Fibroblast of skin of right biceps (primary cell): ENCODE measurements at places on chromosomes 7 and 10.
A peak's percentile ranks its signal among the peaks of the same experiment; 100 is the strongest.

DNA sequence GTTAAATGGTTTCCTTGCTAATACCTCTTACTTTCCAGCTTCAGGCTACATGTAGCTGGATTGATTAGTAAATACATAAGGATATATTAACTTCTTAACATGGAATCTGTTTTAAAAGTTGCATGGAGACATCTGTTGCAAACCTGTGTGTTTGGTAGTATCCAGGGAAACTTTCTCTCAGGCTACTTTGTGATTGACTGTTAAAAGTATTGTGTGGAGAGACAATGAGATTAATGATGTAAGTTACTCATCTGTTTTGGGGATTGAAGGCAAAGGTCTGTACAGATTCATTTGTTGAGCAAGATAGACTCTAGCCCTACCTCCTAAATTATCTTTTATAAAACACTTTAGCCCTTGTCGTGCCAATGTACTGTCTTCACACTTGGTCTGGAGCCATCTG lies 6.6 kb downstream of the CREB5 start:
- DNase-seq: no peak

DNA sequence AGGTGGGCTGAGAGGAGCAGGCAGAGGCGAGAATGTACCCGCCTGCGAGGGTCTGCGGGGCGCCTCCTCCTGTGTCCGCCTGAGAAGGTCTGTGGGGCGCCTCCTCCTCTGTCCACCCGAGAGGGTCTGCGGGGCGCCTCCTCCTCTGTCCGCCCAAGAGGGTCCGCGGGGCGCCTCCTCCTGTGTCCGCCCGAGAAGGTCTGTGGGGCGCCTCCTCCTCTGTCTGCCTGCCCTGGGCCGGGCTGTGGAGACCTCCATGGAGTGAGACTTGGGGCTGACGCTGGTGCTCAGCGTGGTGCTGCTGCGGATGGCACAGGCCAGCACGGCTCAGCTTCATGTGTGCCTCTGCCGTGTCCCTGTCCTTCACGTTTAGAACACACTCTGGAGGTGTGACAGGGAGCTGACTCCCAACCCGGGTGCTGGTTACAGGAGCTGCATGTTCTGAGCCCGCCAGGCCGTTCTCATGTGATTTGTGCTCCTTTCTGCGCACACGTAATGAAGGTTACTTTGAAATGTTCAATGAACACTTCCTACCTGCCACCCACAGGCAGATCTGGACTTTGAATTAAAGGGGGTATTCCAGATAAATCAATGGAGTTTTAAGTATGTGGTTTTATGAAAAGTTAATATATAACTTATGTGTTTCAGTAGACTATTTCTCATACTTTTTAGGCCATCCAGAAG lies 20.5 kb upstream of the GET4 start:
- no peak for DNase-seq

- DNase-seq: no peak
Measured at GRCh38 chr10:100340948-100341847, 5.8 kb upstream of the SCD start.

DNA sequence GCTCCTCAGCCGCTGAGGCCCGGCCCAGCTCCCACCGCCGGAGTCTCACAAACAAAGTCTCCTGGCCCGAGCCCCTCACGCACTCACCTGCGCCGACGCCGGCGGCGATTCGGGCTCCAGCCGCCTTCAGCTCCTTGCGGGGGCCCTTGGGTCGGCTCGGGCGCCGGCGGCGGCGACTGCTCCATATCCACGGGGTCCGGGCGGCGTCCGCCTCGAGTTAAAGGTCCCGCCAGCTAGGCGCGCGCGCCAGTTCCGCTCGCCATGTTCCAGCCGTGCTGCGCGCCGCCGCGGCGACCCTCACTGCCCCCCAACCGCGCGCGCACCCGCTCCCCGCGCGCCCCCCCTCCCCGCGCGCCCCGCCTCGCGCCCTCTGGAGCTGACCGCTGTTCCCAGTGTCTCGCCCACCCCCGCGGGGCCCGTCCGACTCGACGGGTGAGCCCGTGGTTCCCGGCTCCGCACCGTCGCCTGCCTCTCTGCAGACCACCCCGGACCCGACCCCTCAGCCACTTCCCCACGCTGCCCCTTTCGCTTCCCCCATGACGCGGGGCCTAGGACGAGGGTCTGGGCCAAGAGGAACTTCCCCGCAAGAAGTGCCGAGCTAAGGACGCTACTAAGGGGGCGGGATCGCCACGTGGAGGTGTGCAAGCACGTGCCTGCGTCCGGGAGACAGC lies 396.1 kb downstream of the ZNF33B start:
- DNase-seq: no peak

- no peak for DNase-seq
Measured at GRCh38 chr10:38159004-38159403, 64.9 kb downstream of the ZNF37A start.

DNA sequence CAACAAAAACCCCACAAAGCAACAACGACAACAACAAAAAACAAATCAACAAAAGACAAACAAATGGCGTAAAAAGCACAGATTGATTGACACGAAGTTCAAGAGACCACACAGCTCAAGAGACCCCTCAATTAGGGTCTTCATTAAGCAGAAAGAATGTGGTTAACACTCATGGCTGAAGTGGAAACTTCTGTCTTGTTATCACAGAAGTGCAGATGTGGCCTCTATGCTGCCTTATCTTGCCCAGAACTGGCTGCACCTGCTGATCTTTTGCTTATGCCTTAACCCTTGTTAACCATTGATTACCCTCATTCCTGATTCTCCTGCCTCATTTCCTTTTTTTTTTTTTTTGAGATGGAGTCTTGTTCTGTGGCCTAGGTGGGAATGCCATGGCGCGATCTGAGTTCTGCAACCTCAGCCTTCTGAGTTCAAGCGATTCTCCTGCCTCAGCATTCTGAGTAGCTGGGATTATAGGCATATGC lies 3.5 kb upstream of the DAGLB start:
- DNase-seq: no peak

DNA sequence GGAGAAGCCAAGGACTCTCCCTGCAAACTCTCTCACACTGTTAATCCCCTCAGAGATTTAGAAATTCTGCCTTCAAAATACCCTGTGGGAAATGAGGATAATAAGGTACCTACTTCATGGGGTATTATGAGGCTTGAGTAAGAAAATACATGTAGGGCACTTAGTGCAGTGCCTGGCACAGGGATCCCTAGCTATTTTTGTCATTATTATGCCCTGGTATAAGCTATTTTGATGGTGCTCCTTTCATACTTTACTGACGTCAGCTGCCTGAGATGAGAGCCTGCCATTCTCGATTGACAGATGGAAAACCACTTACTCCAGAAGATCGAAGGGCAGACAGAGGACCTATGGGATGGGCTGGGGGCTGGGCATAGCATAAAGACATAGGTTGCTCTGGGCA lies 30.1 kb downstream of the MKX start:
- DNase-seq: no peak

DNA sequence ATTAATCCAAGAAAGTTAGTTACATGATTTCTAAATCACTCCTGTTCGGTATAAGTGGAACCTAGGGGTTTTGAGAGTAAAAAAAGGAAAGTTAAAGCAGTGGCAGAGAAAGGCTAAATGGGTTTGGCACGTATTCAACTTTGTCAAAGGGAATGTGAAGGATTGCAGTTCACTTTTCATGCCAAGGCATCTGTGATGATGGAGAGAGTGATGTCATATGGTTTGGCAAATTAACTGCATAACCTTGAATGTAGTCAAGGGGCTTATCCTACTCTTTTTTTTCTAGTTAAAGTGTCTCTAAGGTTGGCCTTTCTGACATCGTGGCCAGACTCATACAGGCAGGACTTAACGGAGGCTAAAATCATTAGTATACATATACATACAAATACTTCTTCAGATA lies 277.8 kb downstream of the EXOC4 start:
- peak; percentile 82 for DNase-seq

DNA sequence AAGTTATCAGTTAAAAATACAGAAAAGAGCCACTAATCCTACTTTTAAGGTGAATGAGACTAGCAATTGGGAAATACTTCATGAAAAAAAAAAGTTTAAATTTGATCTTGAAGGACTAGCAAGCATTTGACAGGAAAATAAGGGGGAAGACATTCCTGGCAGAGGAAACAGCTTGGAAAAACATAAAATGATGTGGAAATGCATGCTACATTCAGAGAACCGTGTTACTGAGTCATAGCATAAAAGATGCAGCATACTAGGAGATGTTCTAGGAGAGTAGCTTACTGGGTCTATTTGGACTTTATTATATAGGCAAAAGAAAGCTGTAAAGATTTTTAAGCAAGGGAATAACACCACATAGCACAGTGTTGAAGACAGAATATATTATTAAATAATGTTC lies 108.6 kb upstream of the COL1A2 start:
- peak; percentile 51 for DNase-seq

DNA sequence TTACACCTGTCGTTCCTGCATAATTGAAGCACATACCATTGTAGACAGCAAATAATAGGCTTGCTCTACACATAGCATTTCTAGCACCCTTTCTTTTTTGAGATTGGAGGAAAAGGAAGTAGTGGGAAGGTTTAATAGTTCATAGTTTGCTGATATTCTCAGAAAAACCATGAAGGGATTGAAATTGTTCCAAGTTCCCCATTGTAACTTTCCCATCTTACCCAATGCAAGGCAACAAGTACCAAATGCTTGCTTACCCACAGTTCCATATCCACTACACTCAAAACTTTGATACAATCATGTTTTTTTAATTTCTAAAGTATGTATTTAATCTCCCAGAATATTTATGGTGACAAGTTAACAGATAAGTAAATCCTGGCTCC lies 13.8 kb downstream of the CYP3A5 start:
- no peak for DNase-seq

DNA sequence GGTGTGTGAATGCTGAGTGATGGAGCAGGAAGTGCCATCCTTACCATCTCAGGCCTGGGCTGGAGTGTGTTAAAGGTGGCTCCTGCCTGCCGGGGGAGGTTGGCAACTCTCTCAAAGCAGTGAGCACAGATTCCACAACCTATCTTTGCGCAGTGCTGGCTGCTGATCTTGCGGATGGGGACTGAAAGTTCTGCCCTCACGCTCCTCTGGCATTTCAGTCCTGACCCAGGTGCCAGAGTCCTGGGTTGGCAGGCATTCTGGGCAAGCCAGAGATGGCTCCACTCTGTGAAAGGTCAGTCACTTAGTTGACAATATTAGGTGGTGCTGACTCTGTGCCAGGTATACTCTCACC lies 315.5 kb downstream of the RPS24 start:
- no peak for DNase-seq

DNA sequence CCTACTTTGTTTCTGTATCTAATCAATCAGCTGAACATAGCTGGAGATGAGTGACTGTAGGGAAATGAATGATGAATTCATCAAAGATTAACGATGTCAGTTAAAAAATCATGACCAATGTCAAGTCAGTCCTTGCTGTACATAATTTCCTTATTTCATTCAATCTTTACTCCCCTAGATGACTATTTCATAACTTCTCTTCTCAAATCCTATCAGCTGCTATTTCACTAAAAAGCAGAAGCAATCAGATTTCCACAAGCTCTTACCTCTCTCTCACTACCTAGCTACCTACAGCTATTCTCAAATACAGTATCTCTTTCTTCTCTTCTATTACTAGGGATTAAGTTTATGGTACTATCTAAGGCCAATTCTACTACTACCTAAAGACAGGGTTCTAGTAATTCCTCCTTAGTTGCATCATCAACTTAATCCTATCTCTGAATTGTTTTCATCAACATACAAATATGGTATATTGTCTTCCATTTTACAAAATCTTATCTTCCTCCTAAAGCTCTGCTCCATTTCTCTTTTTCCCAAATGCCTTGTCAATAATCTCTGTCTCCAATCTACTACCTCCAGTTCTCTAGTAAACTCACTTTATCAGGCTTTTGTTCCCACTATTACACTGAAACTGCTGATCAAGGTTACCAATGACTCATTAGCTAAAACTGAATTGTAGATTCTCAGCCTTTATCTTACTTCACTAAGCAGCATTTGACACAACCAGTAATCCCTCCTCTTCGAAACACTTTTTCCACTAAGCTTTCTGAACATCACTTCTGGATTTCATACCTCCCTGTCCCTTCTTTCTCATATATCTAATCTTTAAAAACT lies 28.4 kb downstream of the JMJD1C start:
- DNase-seq: peak; percentile 27

DNA sequence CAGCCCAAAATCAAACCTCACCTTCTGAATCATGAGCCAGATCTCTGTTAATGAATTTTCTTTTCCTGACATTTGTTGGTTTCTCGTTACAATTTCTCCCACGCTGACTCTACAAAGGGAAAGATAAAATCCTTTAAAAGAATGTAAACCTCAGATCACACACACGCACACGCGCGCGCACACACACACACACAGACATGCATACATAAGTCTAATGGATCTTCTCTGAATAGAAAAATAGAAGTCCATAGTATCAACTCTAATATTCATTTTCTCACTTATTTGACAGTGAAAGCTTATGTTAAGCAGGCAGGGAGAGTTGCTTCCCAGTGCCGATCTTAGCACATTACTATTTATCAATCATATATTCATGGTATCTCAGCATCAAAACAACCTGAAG lies 1.4 kb downstream of the ETV1 start:
- peak; percentile 61 for DNase-seq

DNA sequence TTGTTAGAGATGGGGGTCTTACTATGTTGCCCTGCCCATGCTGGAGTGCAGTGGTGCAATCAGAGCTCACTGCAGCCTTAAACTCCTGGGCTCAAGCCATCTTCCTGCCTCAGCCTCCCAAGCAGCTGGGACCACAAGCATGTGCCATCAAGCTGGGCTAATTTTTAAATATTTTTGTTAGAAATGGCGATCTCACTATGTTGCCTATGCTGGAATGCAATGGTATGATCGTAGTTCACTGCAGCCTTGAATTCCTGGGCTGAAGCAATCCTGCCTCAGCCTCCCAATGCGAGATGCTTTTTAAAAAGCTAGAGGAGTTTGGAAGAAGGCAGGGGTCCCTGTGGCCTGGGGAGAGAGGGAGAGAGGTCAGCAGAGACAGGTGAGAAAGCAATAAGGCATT lies 600.1 kb upstream of the AUTS2 start:
- DNase-seq: peak; percentile 14

- peak; percentile 39 for DNase-seq
Measured at GRCh38 chr7:128860158-128861073, 2.2 kb upstream of the ATP6V1F start.

- no peak for DNase-seq
Measured at GRCh38 chr10:98365406-98366061, 49.4 kb downstream of the PYROXD2 start.

DNA sequence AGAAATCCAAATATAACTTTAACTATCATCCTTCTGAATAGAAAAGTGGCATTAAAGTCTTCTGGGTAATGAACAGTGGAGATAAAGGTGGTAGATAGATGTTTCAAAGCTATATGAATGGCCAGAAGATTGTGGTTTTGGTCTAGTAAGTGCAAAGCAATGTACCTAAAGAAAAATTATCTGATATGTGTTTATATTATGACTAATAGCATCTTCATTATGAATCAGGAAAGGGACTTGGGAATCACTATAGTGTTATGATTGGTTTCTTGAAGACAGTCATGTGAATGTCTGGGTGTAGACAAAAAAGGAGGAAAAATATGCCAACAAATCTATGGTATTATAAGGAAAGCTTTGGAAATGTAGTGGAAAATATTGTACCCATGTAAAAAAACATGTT lies 3.0 kb downstream of the ZNF518A start:
- peak; percentile 58 for DNase-seq

- DNase-seq: no peak
Measured at GRCh38 chr7:125253452-125254190, 324.0 kb upstream of the POT1 start.
